ENCODE measurements at places on chromosomes 12 and 14.

- DNase-seq, result no peak
Observed at GRCh38 chr14:90556012-90556477, 159.2 kb downstream of the CALM1 start.

- peak; percentile 90 for DNase-seq
Observed at GRCh38 chr12:19575337-19576243, 136.3 kb downstream of the AEBP2 start.

DNA sequence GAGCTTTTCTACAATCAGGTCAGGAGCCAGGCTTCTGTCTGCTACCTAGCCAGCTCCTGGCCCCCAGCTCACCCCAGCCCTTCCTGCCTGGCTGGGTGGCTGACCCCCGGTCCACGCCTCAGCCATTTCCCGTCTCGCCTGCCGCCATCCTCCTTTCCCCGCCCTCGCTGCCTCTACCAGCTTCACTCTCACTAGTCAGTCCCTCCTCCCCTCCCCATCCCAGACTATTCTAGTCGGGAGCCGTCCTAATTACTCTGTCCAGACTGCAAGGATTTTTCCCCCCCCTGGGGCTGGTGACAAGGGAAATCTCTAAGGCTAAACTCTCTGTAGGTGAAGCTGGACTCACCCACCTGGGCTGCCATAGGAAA lies 825 bp downstream of the DHH start:
- no peak for DNase-seq

DNA sequence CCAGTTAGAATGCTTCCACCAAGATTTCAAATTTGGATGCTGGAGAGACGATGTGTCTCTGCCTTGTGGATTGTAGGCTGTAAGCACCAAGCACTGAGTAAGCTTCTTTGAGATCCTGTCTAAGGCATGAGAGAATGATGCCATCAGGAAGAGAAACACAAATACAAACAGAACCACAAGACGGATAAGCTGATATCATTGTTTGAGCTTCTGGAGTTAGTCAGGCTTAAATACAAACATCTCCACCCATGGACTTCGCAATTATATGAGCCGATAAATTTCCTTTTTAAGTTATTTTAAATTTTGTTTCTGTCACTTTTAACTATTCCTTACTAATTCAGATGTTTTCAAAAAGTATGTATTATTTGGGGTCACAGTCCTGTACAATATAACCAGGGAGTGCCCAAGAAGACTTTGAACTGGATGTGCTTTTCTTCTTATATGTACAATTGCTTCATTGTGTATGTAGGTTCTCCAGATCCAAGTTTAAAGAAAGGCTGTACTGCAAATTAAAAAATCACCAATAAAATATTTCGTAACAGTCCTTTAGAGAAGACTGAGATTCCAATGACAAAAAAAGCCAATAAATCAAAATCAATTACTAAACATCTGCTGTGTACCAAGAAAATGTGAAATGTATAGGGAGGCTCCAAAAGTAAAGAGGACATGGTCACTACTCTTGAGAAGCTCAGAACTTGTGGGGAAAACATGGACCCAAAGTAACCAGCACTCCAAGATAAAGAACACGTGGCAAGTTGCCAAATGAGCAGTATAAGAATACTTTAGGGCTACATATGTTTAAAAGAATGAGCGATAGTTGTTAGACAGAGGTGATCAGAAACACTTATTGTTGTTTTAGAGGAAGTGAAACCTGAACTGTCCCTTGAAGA lies 274.1 kb downstream of the ADAMTS20 start:
- no peak for DNase-seq

DNA sequence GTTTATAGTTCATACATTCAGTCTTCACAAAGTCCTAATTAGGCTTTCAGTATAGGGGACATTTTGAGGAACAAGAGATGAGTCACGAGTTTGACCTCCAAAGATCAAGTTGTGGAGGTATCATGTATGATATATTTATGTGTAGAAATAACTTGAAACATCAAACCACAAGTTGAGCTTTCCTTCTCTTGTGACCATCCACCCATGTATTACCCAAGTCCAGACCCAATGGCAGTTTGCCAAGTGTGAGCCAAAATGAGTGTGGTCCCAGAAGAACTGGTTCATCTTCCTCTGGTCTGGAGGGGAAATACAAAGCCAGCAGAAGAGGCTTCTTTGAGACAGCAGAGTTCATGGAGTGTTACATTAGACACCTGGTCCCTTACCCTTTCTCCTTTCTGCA lies 104.9 kb downstream of the ATP23 start:
- DNase-seq, result no peak

- DNase-seq, result peak; percentile 26
Observed at GRCh38 chr12:112347581-112347982, 34.6 kb downstream of the HECTD4 start.

DNA sequence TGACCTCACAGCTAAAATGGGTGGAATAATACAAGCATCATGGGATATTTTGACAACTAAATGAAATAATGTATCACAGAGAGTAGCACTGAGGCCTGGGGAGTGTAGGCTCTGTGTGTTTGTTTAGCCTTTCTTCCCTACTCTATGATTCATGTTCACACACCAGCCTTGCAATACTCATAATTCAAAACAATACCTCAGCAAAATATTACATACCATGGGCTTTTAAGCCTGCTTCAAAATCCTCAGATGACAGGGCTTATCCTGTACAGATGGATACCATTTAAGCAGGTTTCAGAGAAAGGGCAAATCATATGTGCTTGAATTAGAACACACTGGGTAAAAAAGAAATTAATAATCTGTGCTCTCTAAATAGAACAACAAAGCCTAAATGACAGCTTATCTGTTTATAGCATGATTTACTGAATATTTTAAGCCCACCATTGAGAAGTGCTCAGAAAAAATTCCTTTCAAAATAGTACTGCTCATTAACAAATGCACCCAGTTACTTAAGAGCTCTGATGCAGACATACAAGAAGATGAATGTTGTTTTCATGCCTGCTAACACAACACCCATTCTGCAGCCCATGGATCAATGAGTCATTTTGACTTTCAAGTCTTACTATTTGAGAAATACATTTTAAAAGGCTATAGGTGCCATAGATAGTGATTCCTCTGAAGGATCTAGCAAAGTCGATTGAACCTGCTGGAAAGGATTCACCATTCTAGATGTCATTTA lies 84.9 kb upstream of the ADAMTS20 start:
- no peak for DNase-seq

DNA sequence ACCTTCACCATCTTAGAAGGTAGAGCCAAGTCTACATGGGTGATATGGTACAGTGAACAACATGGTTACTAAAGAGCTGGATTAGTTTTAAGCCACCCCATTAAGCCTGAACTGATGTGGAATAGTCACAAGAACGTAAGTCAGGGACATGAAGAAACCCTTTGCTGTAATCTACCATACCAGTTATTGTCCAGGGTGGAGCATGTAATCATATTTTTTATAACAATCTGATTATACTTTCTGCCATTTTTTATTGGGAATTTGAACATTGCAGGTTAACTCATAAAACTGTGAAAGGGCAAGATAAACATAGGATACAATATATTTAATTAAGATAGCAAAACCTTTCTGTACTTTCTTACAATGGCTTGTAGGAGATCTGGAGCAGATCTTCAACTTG lies 103.6 kb downstream of the FIGNL2 start:
- DNase-seq, result no peak

DNA sequence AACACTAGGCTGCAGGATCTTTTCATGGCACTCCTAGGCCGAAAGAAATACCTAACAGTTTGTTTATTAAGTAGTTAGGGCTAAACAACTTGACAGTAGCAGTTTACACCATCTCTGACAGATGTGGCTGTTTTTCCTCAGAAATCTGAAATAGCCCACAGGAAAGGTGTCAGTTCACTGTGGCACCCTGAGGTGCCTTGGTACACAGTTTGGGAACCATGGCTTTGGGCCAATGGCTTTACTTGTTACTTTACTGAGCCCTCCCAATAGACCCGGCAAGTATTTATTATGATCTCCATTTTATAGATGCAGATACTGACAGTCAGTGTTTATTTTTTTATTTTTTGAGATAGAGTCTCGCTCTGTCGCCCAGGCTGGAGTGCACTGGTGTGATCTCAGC lies 69.3 kb downstream of the RBM19 start:
- no peak for DNase-seq

DNA sequence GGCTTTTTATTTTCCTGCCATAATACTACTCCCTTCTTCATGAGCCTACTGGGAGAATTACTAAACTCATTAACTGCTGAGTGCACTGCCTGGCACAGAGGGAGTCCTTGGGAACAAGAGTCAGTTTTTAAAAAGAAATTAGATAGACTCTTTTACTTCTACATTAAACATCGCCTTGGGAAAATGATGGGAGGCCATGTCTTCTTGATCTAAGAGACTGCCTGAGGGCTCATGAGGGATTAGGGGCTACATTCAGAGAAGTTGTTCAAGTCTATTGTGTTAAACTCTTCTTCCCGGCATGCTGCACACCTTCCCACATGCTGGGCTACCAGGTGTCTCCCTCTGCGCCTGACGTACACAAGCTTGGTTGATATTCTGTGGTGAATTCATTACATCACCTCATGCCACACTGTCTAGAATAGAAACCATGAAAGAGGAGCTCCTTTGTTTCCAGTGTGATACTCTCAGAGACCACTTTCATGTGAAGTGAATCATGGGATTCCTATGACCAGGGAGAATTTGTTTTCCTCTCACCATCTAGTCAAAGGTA lies 1422.3 kb downstream of the AACS start:
- no peak for DNase-seq

DNA sequence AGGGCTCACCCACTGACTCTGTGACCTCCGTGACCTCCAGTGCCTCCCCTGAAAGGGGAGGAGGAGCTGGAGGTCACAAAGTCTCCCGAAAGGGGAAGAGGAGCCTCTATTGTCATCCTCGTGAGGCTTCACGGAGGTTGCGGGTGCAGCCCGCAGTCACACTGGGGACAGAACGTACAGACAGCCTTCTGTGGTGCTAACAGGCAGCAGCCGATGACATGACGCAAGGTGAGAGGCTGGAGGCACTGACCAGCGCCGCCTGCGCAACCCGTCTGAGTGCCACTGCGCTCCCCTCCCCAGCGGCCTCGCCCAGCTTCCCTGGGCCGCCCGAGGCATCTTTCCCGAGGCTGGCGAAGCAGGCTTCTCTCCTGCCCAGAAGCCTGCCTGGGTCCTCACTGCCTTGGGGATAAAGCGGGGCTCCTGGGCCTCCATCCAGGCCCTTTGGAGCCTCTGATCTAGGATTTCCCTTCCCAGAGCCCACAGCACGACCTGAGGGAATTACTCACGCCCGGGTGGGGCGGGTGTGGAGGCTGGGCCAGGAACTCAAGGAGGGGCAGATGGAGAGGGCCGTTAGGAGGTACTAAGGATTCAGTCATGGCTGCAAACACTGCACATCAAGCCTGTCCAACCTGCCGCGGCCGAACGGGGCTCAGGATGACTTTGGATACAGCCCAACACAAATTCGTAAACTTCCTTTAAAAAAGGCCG lies 12.3 kb upstream of the LBHD2 start:
- DNase-seq, result no peak

DNA sequence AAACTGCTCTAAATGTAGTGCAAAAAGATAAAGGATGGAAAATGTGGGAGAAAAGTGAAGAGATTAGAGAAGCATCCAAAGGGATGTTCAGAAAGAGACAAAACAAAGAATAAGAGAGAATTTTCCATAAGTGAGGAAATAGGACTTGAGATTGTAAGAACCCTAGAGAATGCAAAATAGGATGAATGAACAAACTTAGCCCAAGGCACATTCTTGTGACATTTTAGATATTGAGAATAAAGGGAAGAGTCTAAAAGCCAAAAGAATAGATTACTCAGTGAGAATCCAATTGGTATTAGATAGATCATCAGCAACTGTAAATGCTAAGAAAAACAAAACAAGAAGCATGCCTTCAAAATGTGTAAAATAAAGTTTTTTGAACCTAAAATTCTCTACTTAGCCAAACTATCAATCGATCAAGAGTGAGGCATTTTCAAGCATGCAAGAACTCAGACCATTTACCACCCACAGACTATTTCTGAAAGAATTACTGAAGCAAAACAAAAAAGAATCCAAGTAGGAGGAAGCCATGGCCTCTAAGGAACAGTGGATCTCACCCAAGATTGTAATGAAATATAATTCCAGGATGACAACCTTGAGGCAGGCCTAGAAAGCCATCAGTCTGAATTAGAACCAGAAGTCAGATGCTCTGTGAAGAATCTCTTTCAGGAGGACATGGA lies 33.5 kb downstream of the DYRK2 start:
- no peak for DNase-seq

- no peak for DNase-seq
Observed at GRCh38 chr12:31600252-31600651, 9.3 kb upstream of the DENND5B start.

DNA sequence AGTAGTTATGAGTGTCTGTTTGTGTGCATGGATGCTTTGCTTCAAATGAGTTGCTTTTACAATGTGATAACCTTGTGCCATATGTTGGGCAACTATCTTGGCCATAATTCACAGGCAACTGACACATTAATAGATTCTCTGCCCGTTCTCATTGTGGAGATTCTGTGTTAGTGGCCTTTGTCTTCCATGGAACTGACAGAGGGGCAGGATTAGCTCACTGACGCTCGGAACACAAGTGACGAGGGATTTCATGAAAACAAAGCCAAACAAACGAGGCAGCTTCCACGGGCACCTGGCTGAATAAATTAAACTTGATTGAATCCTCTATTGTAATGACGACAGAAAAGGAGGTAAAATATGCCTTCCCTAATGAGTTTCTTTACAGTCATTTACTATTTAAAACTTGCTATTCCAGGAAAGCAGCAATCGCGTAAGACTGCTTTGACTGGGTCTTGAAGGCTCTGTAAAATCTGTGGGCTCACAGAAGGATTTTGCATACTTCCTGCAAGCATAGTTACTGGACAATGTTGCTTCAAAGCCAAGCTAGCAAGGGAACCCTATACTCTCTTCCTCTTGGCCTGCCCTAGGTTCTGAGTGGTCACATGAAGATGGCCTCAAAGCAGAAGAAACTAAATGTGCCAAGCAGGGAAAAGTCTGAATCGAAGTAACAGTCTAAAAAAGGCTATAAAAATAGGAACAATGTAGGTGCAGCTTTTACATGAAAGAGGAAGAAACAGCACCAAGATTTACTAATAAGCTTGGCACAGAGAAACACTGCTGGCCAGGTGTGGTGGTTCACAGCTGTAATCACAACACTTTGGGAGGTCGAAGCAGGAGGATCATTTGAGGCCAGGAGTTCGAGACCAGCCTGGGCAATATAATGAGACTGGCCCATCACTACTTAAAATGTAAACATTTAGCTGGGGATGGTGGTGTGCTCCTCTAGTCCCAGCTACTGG lies 28.1 kb upstream of the SINHCAF start:
- no peak for DNase-seq

GRCh38 chr12:132156573-132157325 lies 12.5 kb downstream of the NOC4L start:
- no peak for DNase-seq

DNA sequence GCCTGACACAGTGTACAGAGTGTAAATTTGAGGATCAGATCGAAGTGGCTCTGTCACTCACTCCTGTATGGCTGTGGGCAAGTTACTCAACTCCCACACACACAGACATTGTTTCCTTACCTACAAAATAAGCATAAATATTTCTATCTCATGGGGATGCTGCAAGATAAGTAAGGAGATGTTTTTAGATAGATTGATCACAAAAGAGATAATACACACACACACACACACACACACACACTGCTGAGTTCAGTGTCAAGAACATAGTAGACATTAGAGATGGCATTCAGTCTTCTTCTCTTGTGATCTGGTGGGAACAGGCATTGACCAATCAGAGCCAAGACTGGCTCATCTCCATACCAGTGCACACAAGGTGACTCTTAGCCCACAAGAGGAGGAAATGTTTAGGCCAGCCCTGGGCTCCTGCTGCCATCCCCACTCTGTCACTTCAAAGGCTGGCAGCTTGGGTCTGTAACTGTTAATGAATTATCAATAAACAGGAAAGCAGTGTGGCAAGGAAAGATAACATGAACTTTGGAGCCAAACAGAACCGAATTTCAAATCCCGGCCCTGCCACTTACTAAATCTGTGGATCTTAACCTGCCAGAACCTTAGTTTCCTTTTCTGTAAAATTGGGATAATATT lies 3.4 kb upstream of the RNASE8 start:
- DNase-seq, result no peak
